ENCODE measurements at places on chromosomes 6 and 20. TPM values are rescaled to one million over a fixed set of nuclear protein-coding genes. Genes with fewer than 3 reads are reported as not detected.

GRCh38 chr6:146027586-146028251 is 1.1 kb upstream of the GRM1 start:
- no peak for DNase-seq

Gene SIRPD
- total RNA-seq, result not detected

DNA sequence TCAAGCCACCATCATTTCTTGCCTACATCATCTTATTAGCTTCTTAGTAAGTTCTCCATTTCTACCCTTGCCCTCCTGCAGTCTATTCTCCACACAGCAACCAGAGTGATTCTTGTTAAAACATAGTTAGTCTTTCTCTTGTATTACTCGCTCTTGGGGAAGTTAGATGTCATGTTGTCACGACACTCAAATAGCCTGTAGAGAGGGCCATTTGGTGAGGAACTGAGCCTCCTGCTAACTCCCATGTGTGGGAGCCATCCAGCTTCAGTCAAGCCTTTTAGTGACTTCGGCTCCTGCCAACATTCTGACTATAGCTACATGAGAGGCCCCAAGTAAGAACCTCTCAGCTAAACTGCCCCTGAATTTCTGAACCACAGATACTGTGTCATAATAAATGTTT is 395.4 kb downstream of the CDC5L start:
- DNase-seq, result no peak

DNA sequence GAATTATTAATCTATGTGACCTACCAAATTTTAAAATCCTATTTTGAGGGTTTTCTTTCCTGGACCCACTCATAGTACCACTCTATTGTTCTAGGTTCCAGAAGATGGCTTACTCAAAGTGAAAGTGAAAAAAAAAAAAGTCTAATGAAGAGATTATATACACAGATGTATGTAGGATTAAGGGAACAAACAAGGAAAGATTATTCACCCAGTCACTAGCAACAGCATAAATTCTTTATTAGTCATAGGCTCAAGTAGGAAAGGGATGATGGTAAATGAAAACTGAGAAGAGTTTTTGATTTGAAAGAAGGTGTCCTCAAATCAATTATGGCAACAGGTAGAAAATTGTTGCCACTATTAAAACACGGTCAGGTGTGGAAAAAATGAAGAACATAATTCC is 923.7 kb downstream of the TBC1D32 start:
- DNase-seq, result no peak

DNA sequence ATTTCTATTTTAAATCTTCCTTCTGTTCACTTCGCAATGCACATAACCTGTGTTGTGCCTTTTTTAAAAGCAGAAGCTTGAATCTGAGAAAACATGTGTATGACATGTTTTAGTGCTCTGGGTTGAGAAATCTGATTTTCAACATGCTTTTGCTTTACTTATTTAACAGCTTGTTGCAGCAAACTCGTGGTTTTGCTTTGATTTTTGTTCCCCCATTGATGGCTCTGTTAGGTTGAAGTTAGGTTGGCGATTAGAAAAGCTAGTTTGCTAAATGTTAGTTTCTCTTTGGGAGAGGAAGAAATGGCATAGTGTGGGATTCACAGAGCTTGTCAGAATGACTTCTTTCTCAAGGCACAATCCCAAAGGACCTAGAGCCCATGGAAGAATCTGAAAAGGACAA is 170.8 kb downstream of the TMEM242 start:
- no peak for DNase-seq

GRCh38 chr6:167210375-167211294 is 52.9 kb upstream of the GPR31 start:
- DNase-seq, result no peak

DNA sequence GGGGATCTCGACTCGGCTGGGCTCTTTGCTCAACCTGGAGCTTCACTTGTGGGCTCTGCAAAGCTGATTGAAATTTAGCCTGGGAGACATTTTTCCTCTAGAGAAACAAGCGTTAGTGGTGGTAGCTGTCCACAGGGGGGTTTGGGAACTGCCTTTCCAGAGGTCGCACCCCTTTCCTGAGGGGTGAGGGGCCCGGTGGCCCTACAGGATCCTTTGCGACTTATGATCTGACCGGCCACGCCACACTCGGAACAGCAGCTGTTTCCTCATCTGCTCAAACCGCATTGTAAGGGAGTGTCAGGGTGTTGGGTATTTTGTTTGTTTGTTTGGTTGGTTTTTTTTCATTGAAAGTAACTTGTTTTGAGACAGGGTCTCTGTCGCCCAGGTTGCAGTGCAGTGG is 21.0 kb downstream of the PNLDC1 start:
- no peak for DNase-seq

GRCh38 chr6:111283707-111284106 is 196.4 kb downstream of the SLC16A10 start:
- DNase-seq, result no peak

GRCh38 chr20:37343212-37343993 is 2.5 kb upstream of the SRC start:
- peak; percentile 54 for DNase-seq

GRCh38 chr6:42618105-42618504 is 54.3 kb downstream of the UBR2 start:
- DNase-seq, result no peak

GRCh38 chr6:35206346-35206745 is 7.4 kb upstream of the SCUBE3 start:
- no peak for DNase-seq

- DNase-seq, result no peak
Observed at GRCh38 chr6:29667158-29667557, 10.3 kb downstream of the MOG start.

DNA sequence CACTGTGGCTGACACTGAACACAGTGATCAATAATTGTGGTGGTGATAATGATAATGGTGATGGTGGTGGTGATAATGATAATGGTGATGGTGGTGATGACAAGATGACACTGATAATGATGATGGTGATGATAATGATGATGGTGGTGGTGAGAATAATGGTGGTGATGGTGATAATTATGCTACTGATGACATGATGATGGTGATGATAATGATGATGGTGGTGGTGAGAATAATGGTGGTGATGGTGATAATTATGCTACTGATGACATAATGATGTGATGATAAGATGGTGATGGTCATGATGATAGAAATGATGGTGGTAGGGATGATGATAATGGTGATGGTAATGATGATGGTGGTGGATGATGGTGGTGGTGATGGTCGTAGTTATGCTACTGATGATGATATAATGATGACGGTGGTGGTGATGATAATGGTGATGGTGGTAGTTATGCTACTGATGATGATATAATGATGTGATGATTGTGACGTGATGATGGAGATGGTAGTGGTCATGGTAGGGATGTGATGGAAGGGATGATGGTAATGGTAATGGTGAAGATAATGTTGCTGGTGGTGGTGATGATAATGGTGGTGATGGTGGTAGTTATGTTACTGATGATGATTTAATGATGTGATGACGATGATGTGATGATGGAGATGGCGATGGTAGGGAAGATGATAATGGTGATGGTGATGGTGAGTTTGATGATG is 356.5 kb upstream of the CDH4 start:
- DNase-seq, result no peak

GRCh38 chr6:91042656-91043055 is 455.8 kb upstream of the MAP3K7 start:
- DNase-seq, result no peak

GRCh38 chr6:10555625-10556309 is 34.6 kb downstream of the GCNT2 start:
- DNase-seq, result no peak
